ENCODE measurements at places on chromosomes 16 and 17.

GRCh38 chr17:2898255-2898926, 102.2 kb downstream of the RAP1GAP2 start:
- no peak for DNase-seq

- no peak for DNase-seq
Observed at GRCh38 chr17:59786536-59787319, 79.3 kb downstream of the VMP1 start.

GRCh38 chr17:56440419-56440818, 153.1 kb upstream of the NOG start:
- no peak for DNase-seq

GRCh38 chr17:539766-540165, 174.9 kb downstream of the VPS53 start:
- DNase-seq: no peak

- no peak for DNase-seq
Observed at GRCh38 chr17:80254396-80255251, 6.0 kb upstream of the RNF213 start.

DNA sequence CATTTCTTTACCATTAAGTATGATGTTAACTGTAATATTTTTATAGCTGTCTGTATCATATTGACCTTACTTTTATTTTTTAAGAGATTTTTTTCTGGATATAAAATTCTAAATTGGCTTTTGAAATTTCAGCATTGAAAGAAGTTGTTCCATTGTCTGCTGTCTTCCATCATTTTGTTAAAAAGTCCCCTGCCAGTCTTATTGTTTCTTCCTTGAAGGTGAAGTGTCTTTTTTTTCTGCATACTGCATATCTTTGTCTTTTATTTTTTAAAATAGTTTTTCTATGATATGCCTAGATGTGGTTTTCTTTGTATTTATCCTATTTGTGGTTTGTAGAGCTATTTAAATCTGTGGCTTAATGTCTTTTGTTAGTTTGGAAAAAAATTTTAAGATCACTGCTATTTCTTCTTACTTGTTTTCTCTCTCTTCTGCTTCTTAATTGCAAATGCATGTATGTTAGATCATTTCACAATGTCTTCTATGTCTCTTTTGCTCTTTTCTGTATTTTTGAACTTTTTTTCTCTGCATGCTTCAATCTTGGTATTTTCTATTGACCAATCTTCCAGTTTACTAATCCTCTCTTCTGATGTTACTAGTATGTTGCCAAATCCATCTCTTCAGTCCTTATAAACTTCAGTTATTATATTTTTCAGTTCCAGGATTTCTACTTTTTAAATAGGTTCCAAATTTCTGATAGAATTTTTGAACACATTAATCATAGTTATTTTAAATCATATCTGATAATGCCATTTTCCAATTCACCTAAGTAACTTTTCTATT, 20.2 kb downstream of the IL21R start:
- DNase-seq: no peak

DNA sequence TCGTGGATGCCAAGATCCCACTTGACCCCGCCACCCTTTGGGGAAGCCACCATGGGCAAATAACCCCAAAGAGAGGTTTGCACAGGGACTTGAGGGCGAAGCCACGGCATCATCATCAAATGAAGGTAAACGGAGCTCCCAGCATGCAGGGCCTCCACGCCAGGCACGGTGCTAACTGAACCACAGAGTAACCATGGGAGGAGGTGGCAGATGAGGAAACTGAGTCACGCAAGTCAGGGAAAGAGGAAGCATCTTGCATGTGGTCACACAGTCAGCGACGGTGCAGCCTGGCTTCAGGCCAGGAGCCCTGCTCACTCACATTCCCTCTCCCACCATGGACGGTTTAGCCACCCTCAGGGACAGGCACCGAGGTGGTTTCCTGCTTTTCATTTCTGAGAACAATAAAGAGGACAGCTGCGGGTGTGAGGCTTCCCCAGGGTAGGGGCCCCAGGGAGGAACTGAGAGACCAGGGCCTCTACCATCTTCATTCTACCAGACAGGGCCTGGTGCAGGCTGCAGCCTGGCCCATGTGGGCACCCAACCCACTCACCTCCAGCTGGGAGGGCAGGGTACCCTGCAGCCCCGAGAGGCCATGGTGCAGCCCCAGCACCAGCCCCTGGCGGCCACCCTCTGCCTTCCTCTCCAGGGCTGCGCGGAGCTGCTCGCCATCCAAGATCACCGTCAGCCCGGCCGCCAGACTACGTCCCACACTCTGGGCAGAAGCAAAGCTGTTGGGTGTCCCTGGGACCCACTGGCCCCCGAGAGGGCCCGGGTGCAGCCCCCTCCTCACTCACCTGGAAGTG, 78.3 kb downstream of the RMI2 start:
- no peak for DNase-seq

DNA sequence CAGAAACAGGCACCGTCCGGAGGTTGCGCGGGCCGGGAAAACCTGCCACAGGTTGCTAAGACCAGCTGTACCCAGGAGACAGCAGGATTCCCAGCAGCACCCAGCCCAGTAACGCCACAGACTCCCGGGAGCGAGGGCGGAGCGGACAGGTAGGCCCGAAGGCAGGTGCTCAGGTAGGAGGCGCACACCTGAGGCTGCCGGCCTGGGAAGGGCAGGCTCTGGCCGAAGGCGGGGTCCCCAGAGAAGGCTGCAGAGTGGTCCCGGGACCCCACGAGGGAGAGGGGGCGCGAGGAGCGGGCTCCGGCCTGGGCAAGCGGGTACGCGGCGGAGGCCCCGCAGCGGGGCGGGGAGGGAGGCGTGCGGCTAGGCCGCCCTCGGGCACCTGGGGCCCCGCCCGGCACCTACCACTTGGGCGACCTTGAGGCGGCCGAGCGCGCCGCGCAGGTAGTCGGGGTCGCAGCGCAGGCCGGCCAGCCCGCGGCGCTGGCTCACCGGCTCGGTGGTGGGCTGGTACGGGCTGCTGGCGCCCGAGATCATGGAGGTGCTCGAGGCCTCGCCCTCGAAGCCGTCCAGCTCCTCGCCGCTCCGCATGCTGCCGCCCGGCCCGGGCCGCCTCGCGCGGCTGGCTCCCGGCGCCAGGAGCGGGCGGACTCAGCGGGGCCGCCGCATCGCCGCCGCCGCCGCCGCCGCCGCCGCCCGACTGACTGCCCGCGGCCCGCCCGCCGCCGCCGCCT, 441 bp downstream of the CMTM4 start:
- no peak for DNase-seq

DNA sequence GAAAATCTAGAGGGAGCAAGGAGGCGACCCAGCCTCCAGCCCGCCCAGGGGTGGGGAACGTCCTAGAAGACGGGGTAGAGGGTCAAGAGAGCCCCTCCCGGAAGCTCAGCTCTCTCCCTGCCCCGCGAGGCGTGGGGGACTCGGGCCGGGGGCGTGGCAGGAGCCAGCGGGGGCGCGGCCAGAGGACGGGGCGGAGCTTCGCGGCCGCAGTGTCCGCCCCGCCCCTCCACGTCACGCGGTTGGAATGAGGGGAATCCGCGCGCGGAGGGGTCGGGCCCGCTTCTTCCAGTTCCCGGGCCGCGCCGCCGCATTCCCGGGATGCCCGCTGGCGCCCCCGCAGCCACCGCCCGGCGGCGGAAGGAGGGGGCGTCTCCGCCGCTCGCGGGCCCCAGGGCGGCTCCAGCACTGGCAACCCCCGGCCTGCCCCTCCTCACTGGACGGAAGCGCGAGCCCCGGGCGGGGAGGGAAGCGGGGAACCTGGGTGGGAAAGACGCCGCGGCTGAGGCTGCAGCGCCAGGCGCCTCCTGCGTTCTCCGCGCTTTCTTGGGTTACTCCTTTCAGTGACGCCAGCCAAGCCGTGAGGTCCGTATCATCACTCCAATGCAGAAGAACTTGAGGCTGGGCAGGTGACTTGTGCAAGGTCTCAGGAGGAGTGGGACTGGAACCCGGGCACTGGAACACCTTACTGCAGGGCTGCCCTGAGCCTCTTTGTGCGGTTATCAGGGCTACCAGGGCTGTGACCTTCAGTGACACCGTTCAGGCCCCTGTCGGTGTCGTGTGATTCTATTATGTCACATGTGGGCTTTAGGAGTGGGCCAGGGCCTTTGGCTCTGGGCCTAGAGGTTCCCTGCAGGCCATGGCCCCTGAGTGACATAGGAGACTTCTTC, 4.3 kb downstream of the MYO1C start:
- DNase-seq: peak; percentile 90

DNA sequence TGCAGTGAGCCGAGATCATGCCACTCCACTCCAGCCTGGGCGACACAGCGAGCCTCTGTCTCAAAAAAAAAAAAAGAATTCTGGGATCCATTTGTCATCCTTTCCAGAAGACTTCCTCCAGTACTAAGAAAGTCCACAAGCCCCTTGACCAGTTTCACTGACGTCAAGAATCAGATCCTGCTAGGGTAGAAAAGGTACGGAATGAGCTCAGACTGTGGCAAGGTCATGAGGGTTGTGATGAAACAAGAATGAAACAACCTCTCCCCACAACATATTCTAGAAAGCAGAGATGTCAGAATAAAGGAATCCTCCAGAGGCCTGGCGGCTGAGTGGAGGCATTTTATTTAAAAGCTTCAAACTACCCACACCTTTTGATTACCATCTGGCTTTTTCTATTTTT, 29.9 kb downstream of the TRAF4 start:
- DNase-seq: no peak

- no peak for DNase-seq
Observed at GRCh38 chr17:66859353-66859752, 24.4 kb downstream of the CACNG5 start.

DNA sequence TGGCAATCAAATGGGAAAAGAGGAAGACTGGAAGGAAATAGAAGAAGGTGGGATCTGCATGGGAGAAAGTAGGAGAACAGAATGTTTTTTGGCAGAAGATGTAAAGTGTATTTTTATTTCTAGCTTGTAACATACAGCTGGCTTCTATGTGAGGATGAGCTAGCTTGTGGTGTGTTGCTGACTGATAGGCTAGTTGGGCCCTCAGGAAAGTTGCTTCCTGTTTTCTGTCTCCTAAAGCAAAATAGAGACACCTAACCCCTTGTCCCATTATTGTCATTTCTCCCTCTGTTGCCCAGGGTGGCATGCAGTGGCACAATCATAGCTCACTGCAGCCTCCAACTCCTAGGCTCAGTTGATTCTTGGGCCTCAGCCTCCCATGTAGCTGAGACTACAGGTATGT, 15.9 kb downstream of the TNRC6A start:
- no peak for DNase-seq

GRCh38 chr17:45408611-45409421, 23.9 kb downstream of the ARHGAP27 start:
- no peak for DNase-seq

DNA sequence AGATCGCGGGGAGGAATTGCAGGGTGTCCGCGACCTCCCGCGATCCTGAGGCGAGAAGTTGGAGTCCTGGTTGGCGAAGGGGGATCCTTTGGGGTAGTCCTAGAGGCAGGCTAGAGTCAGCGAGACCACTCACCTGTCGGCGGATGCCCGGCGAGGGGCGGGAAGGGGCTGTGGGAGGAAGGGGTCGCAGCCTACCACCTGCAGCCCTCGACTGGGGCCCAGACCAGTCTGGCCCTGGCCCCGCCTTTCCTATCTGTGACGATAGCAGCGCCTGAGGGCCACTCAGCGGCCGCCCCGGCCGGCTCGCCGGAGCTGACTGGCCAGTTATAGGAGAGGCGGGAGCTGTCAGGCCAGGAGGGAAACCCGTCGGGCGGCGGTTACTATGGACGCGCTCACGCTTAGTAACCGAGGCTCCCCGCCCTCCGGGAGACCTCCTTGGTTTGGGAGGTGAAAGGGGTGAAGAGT, at the start of gene TEKT3:
Gene TEKT3, minus strand, starts transcription at position 213 of the 465 bp plus-strand sequence. CDS start 10,012 bp downstream, outside the sequence.
- DNase-seq: peak; percentile 90

- DNase-seq: no peak
Observed at GRCh38 chr16:27921134-27921533, 142.4 kb downstream of the GSG1L start.

- no peak for DNase-seq
Observed at GRCh38 chr16:87259431-87259830, 57.8 kb downstream of the C16orf95 start.

- no peak for DNase-seq
Observed at GRCh38 chr16:57355898-57356414, 2.6 kb upstream of the CCL22 start.

DNA sequence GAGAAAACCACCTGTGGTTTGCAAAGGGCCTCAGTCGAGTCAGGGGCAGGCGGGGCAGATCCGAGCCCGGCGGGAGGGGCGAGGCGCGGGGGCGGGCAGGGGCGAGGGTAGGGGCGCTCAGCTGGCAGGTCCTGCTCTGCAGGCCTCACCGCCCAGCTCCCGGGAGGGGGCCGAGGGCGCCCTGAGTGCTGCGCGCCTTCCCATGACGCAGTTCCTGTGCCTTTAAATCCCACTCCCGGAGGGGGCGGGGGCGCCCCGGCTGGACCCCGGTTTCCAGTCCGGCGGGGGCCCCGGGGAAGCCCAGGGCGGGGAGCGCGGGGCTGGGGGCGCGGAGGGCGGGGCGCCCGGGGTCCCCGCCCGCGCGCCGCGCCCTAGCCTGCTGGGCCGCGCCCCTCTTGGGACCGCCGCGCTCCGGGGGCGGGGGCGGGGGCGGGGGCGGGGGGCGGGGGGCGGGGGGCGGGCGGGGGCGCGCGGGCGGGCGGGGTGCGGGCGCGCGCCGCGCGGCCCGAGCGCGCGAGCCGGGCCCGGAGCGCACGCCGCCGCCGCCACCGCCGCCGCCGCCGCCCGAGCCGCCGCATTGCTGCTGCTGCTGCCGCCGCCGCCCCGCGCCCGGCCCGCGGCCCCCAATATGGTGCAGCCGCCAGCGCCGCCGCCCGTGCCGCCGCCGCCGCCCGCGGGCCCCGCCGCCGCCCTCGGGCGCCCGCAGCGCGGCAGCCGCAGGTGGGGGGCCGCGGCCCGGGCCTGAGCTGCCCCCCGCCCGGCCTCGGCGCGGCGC, at the start of gene JPH3:
Gene JPH3, plus strand, starts transcription at position 508 of the 775 bp plus-strand sequence. CDS start 639 bp downstream, outside the sequence.
- DNase-seq: no peak

- no peak for DNase-seq
Observed at GRCh38 chr17:5975661-5976060, 94.5 kb upstream of the WSCD1 start.

DNA sequence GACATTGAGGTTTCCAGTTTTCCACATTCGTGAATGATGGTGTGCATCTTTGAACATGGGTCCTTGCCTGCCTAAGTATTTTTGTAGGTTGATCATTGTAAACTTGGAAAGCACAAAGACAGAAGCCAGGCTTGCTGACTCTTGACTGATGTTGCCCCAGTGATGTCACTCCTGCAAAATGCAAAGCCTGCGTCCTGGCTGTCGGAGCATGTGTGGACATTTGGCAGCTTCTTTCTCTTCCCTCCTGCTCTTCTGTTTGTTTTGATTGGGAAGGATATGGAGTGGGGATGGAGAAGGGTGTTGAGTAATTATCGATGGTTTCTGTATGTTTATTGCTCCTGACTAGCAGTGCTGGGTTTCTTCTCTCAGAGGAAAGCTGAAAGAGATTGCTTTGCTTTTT, 3.2 kb downstream of the NDE1 start:
- DNase-seq: peak; percentile 24

GRCh38 chr17:77861981-77862645, 96.4 kb upstream of the TNRC6C start:
- DNase-seq: no peak

GRCh38 chr17:80482555-80483308, 6.3 kb upstream of the NPTX1 start:
- DNase-seq: no peak

- no peak for DNase-seq
Observed at GRCh38 chr17:31321966-31322365, 544 bp upstream of the EVI2A start.
